Spleen (tissue), 13 donors: ENCODE measurements at places on chromosomes 3 and 15. TPM values are rescaled to one million over a fixed set of nuclear protein-coding genes. Genes with fewer than 3 reads are reported as not detected.

Gene MST1
- 43.4 TPM for polyA plus RNA-seq

Gene ZBTB20
- 0.72 TPM for polyA plus RNA-seq

Gene SH2D7
- not detected for polyA plus RNA-seq

Gene DET1
- 1.3 TPM for polyA plus RNA-seq

Gene HDC
- polyA plus RNA-seq, result 0.22 TPM

Gene LRTM1
- polyA plus RNA-seq, result 1.6 TPM

Gene PIGZ
- 2.0 TPM for polyA plus RNA-seq

Gene LARP6
- polyA plus RNA-seq, result 1.2 TPM

Gene CRTAP
- 46.8 TPM for polyA plus RNA-seq

Gene TMCO5A
- not detected for polyA plus RNA-seq

Gene RLBP1
- not detected for polyA plus RNA-seq
